NCI-H187 treated with DMSO at 0.1 percent for 48 hours (cell line): ENCODE measurements at places on chromosomes 1 and 21.
A peak's percentile ranks its signal among the peaks of the same experiment; 100 is the strongest.

GRCh38 chr21:33330726-33331125 is 6.0 kb downstream of the IFNAR1 start:
- DNase-seq = no peak

GRCh38 chr1:184793967-184794366 is 39.3 kb upstream of the EDEM3 start:
- DNase-seq = no peak

DNA sequence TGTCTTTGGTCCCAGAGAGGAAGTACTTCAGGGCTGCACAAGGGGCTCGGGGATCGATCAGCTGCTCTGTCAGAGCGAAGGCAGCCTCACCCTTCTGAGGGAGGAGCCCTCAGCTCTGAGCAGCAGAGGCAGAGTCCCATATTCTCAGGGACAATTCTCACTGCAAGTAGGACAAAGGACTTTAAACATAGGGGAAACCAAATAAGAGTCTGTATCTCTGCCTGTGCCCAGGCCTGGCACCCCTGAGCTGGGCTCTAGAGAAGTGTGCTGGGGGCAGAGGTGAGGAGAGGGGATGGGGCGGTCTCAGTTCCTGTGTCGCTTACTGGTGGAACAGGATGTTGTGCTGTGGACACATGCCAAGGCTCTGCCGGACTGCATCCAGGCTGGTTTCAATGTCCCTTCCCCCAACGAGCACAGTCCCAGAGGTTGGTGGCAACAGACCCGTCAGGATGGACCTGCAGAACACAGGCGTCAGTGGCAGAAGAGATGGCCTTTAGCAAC is 76.6 kb downstream of the ABCA4 start:
- DNase-seq = no peak

- no peak for DNase-seq
These were observed 26.2 kb downstream of the SLC44A3 start for GRCh38 chr1:94846308-94846707.

DNA sequence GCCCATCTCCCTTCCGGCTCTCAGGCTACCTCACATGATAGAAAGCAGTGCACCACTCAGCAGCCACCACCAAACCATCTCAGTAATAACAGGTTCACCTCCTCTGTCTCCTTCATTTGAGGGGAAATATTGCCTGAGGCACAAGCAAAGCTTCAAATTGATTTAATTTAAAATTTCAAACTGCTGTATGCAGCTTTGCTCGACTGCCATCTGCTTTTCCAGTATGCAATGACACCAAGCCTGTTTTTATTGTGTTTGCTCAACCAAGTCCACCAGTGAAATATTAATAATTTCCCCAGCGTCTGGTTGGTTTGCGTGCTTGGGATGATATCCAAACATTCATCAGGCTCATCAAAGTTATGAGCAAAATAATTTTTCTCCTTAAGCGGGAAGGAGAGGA is 552.4 kb upstream of the DAB1 start:
- DNase-seq = no peak

- DNase-seq = no peak
These were observed 730 bp downstream of the NOS1AP start for GRCh38 chr1:162070094-162070748.

DNA sequence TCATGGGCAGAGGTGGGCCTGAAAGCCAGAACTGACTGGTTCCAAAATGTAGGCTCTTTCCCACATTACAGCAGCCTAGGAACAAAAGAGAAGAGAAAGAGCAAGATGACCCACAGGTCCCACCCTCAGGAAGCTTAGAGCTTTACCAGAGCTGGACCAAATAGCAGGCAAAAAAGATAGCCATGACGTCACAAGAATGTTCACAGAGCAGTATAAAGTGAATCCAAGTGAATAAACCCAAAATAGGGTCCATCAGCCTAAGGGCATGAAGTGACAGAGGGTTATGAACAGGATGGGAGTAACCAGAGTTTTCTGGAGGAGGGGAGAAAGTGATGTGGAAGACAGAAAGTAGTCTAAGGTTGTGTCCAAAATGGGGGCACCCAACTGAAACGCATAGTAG is 221.2 kb downstream of the KCNH1 start:
- no peak for DNase-seq

DNA sequence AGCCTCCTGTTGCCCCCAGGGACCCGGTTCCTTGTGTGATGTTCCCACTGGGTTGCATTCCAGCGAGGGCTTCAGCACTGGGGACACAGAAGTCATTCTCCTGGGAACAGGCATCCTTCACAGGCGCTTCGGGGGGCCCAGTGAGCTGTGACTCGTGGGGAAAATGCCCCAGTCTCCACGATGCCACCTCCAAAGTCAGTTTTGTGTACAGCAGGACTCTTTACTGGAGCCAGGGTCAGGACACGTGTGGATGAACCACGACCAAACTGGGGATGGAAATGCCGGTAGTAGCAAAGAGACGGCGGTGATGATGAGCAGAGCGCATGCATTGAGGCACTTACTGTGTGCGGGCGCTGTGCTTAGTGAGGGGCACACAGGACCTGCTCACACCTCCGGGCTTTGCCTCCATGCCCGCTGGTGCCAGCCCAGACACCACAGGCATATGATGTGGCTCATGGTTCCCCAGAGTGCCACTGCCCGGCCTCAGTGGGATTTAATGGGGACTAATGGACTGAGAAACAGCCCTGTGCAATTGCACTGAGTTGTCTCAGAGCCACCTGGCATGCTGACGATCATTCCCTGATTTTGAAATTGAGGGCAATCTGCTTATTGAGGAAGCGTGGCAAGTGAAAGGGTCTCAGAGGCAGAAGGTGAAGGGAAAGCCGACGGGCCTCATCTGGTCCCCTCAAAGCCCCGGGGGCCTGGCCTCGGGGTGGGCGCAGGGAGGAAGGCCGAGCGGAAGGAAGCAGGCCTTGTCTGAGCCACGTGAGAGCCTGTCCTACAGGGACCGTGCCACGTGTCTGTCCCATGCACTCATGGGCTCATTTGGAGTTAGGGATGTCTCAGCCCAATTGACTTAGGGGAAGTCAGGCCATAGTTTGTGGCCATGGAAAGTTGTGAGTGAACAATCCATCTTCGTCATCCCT is 91.4 kb downstream of the PDE9A start:
- no peak for DNase-seq

- DNase-seq = no peak
These were observed 5.7 kb downstream of the KCNN3 start for GRCh38 chr1:154864189-154864975.

DNA sequence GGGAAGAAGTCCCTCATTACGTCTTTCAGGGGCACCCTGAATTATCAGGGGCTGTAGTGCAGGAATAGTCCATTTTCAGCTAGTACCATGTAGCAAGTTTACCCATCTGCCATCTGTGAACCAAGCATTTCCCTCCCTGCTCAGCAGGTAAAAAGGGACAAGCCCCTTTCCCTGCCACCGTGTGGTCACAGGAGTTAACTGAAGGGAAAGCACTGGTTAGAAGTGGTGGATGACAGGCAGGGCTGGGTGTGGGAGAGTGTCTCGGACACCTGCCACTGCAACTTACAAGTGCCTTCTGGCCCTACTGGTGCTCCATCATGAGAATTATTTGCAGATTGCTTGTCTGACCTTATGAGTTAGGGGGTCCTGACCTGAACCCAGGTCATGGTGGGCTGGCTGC is 32.0 kb upstream of the IGSF5 start:
- DNase-seq = peak; percentile 1

GRCh38 chr1:36696261-36696940 is 213.7 kb upstream of the CSF3R start:
- no peak for DNase-seq

GRCh38 chr1:24236789-24237371 is 49.8 kb upstream of the IFNLR1 start:
- DNase-seq = no peak

- no peak for DNase-seq
These were observed 28.6 kb downstream of the AK4 start for GRCh38 chr1:65176591-65176990.

- DNase-seq = no peak
These were observed 239.8 kb downstream of the LMX1A start for GRCh38 chr1:165116732-165117131.

- no peak for DNase-seq
These were observed 23.7 kb downstream of the MRPL37 start for GRCh38 chr1:54223441-54224202.

- no peak for DNase-seq
These were observed at the start of gene SLAMF8 for GRCh38 chr1:159826441-159827101. Gene SLAMF8 (plus strand): TSS chr1:159826873. CDS start chr1:159826899, 26 bp downstream.

GRCh38 chr1:186155594-186155993 is 219.5 kb downstream of the TPR start:
- DNase-seq = no peak

DNA sequence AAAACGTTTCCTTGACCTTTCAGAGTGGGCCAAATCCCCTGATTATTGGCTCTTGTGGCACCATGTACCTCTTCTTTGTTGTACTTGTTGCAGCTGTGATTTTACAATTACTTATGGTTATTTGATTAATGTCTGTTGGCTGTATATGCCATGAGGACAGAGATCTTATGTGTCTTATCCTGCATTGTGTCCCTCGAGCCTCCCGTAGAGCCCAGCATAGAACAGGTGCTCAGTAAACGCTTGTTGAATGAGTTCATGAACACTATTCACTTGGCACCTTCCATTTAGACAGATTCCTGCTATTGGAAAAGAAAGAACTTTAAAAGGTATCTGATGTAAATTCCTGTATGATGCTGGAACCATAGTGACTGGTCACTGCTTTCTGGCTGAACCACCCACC is 48.4 kb downstream of the PGM1 start:
- DNase-seq = no peak

DNA sequence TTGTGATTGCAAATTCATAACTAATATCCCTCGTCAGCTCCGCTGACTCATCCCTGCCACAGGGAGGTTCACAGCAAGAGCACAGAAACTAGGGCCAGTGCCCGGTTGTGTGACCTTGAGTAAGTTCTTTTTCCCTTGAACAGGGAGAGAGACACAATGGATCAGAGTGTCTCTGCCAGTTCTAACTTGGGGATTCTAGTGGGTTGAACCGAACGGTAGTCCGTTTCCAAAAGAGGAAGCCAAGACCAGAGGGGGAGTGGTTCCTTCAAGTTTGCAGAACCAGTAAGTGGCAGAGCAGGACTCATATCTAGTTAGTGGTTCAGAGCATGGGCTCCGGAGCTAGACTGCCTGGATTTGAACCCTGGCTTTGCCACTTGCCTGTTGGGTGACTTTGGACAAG is 4.9 kb upstream of the SHISA4 start:
- no peak for DNase-seq

DNA sequence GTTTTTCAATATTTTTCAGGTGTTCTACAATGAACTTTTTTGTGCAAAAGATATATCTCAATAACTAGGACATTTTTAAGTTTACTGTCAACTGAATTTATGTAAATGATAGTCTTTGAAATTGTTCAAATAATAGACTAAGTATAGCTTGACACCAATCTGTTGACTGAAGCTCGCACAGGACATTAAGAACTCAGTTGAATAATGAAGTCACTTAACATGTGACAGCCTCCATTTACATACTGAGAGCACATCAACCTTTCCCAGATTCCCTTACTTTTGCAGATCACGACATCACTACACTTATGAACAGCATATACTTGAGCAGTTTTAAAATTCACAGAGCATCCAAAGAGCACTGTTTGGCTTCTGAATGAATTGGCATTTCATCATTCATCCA is 268.2 kb downstream of the LRRC7 start:
- DNase-seq = no peak

DNA sequence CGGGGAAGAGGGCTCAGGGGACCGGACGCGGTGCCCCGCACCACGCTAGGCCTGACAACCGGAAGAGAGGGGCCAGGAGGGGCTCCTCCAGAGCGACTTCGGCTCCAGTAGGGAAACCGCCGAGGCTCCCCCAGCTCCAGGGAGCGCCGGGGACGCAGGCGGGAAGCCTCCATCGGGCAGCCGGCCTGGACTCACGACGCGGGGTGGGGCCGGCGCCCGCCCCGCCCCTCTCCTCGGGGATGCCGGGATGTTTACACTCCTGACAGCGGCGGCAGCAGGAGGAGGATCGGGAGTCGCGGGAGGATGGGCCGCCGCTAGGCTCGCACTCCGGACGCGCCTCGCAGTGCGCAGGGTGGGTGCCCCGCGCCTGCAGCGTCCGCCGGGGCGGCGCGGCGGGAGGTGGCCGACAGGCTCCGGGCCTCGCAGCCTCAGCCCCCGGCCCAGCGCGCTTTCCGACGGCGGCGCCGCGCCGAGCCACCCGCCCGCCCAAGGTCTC is at the start of gene NEK7:
Gene NEK7, plus strand, starts transcription at position 254 of the 496 bp plus-strand sequence. CDS start 75,583 bp downstream, outside the sequence.
- peak; percentile 5 for DNase-seq

GRCh38 chr1:219564109-219564508 is 48.8 kb downstream of the ZC3H11B start:
- no peak for DNase-seq

DNA sequence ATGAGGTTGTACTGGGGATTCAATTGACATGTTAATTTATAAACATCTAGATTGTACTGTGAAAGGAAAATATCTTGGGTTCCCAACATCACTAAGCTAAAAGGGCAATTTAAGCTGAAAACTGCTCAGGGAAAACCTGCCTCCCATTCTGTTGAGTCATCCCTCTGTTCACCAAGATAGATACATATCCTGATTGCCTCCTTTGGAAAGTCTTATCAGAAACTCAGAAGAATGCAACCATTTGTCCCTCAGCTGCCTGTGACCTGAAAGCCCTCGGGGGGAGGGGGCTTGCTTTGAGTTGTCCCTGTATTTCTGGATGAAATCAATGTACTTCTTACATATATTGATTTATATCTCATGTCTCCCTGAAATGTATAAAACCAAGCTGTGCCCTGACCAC is 187.0 kb upstream of the ETV3 start:
- DNase-seq = no peak

- no peak for DNase-seq
These were observed 49.4 kb downstream of the SRRM1 start for GRCh38 chr1:24692351-24692980.

DNA sequence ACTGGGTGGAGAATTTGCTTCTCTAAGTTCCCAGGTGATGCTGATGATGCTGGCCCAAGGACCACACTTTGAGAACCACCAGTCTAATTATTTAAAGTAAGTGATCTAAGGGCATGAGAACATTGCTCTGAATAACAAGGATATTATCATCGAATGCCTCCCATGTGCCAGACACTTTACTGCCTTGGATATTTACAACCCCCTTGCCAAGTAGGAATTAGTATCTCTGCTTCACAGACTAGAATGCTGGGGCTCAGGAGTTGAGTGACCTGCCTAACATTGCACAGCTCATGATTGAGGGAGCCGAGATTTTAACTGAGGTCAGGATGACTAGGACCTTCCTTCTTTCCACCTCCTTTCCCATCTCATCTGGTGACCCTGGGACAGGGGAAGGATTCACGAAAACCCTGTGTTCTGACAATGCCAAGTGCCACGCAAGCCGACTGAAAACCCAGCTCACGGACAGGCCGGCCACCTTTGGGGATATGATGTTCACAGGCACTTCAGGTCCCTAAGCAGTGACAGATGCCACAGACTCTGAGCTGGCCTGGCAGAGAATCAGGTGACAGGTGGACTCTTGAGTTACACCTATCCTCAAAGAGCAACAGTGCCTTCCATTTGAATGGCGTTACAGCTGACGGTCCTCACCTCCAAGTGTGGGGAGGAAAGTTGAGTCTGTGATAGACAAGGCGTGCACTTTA is 230.7 kb downstream of the TOMM20 start:
- DNase-seq = no peak

- no peak for DNase-seq
These were observed 49.0 kb upstream of the KCNJ6 start for GRCh38 chr21:37965088-37965805.
